Myocyte (in vitro differentiated cells): ENCODE measurements at places on chromosomes 2 and 18.

GRCh38 chr18:70659036-70659925, 370.4 kb downstream of the SOCS6 start:
- no peak for DNase-seq

- DNase-seq, result peak; percentile 68
Measured at GRCh38 chr18:9876867-9877654, 8.7 kb upstream of the TXNDC2 start.

- no peak for DNase-seq
Measured at GRCh38 chr18:50472941-50473340, 86.9 kb upstream of the MAPK4 start.

DNA sequence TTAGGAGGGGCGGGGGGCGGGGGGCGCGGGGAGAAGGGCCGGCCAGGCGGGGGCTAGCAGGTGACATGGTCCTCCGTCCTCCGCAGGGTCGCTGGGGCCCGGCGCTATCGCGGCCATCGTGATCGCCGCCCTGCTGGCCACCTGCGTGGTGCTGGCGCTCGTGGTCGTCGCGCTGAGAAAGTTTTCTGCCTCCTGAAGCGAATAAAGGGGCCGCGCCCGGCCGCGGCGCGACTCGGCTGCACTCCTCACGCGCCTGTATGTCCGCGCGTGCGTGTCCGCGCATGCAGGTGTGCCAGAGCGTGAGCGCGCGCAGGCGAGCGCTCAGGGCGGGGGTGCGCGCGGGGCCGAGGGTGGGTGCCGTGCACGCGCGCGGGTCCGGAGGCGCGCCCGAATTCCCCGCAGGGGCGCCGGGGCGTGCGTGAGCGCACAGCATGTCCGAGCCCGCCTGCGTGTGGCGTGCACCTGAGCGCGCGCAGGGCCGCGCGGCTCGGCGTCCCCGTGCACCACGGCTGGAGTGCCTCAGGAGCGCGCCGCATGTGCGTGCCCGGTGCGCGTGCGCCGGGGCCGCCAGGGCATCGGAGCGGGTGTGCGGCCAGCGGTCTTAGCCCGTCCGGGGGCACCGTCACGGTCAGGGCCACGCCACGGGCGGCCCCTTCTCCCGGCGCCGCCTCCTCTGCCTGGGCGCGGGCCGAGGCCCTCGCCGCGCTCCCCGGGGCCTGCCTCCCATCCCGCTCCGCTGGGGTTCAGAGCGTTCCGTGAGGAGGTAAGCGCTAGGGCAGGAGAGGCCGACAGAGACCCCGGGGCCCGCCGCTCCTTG, 6.3 kb downstream of the SNORC start:
- DNase-seq, result no peak

DNA sequence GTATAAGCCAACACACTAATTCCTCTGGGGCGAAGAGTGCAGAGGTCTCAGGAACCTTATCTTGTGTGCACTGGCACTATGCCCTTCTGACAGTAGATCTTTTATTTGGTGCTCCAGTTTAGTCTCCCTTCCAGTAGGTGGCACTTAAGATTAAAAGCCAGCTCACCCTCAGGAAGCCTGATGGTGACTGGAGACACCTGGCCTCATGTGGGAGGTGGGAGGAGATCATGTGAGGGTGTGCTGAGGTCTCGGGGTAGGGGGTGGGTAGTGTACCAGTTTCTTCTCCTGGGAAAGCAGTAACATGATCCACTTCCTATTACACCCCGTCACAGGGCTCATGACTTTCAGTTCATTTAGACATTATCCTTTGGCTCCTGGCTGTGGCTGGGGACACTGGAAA, 654.9 kb downstream of the ADCYAP1 start:
- no peak for DNase-seq

DNA sequence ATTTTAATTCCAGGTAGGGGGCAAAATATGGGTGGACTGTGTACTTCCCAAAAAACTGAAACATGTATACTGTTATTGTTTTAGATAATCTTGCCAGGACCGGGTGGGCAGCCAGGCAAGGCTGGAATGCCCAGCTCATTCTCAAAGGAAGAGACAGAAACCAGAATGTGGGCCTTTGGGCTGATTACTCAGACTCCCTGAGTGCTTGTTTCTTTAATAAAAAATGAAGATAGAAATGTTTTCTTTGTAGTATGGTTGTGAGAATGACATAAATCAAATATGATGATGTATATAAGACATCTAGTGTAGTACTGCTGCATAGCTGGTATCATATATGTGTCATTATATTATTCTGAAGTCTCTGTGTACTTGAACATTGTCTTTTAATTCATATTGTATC, 231.6 kb upstream of the NT5C1B start:
- no peak for DNase-seq

DNA sequence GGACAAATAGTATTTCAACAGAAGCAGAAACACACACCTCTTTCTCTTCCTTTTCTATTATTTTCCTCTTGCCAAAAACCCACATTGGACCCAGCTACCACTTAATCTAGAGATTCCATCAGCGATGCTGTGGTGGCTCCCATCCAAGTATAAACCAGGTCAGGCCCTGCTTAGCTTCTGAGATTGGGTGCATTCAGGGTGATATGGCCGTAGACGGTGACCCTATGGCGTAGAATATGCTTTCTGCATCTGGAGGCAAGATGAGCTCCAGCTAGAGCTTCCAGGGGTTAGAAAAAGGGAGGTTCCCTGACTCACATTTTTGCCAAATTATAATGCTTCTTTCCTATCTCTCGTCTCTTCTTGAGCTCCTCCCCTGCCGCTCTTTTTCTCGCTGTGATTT, 66.5 kb downstream of the TNP1 start:
- DNase-seq, result no peak

- DNase-seq, result no peak
Measured at GRCh38 chr18:57705011-57705410, 83.4 kb upstream of the NARS1 start.

- no peak for DNase-seq
Measured at GRCh38 chr2:241064008-241064801, 37.9 kb downstream of the MTERF4 start.

DNA sequence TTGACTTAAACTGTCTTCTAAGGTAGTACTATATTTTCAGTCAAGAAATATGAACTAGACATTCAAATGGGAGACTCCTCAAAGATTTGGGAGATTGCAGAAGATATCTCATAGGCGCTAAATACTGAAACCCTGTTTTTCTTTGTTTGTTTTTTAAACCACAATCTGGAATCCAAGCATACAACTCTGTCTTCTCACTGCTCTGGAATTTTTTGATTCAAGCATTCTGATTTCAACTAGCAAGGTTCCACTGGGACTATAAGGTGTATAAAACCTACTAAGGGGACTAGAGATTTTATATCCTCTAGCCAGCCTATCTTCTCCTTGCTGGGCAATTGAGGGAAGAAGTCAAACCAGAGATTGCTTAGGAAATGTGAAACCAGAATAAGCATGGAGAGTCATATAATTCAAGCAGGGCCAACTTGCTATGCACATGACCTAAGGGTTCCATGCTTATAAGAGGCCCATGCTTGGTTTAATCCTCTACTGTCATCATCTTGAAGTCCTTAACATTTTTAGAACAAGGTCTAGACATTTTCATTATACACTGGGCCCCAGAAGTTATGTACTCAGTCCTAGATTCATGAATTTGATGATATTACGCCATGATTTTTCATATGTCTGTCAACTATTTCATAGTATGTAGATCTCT, 405.5 kb downstream of the PARD3B start:
- DNase-seq, result peak; percentile 21

DNA sequence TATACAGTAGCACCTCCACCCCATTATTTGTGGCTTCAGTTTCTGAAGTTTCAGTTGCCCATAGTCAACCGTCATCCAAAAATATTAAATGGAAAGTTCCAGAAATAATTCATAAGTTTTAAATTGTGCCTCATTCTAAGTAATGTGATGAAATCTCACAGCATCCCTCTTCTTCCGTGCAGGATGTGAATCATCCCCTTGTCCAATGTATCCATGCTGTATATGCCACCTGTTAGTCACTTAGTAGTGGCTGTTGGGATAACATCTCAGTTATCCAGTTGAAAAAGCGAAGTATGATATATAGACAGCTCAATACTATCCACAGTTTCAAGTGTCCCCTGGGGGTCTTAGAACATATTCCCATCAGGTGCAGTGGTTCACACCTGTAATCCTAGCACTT, 119.1 kb upstream of the OTX1 start:
- no peak for DNase-seq

DNA sequence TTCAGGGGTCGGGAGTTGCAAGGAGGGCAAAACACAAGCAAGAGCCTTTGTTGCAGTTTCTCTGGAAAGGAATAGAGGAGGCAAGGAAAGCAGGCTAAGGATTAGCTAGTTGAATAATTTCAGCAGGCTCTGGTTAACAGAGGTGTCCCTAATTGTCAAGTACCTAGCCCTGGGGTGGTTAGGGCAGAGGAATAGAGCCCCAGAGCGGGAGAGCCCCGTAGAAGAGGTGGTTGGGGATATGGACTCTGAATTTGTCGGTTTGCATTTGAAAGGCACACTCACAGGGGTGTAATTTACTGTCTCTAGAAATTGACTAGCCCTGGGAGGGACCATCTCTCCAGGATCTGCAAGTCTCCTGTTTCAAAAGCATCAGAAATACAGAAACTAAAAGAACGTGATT, 1030.2 kb downstream of the TMEM182 start:
- DNase-seq, result no peak

DNA sequence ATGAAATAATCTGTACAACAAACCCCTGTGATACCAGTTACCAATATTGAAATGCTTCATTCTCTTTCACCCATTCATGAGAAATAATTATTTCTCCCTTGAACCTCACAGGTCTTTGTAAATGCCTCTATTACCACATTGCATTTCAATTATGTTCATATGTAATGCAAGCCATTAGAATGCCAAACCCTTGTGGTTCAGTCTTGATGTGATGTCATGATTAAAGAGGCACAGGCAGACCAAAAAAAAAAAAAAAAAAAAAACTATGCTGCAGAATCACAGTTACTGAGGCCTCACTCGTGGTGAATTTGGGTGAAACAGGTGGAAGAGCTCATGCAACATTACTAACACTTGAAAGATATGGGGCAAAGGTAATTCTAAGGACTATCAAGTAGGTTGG, 9.4 kb upstream of the EPG5 start:
- no peak for DNase-seq

GRCh38 chr2:23530909-23531276, 145.9 kb downstream of the KLHL29 start:
- DNase-seq, result peak; percentile 31

- DNase-seq, result no peak
Measured at GRCh38 chr2:239831861-239832489, 193.2 kb downstream of the NDUFA10 start.

DNA sequence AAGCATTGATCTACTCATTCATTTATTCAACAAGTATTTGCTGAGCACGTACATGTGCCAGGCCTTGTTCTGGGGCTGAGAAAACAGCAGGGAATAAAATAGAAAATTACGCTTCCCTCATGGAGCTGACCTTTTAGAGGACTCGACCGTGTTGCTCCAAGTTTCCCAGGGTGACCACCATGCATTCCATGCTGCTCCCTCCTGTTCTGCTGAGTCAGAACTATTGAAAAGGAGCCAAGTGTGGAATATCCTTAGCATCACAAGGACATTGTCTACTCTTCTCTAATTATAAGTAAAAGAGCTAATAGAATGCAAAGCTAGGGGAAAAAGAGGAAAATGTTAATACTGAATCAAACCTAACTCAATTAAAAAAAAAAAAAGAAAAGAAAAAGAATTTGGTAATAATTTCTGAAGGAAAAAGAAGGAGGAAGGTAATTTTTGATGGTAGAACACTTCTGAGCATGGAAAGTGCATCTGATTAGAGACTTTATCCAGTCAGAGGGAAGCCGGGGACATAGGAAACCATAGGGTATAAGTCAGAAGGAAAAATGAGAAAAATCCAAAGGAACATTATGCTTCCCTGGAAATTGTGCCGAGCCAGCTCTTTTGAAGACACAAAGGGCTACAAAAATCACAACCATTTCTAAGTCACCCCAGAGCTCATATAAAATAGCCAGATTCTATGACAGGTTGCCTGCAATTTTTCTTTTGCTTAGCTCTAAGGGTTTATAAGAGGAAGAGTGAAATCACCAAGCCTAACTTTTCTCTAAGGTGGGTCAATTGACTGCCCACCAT, 339.4 kb downstream of the RND3 start:
- peak; percentile 46 for DNase-seq

- no peak for DNase-seq
Measured at GRCh38 chr2:61363580-61363979, 107.3 kb downstream of the USP34 start.

DNA sequence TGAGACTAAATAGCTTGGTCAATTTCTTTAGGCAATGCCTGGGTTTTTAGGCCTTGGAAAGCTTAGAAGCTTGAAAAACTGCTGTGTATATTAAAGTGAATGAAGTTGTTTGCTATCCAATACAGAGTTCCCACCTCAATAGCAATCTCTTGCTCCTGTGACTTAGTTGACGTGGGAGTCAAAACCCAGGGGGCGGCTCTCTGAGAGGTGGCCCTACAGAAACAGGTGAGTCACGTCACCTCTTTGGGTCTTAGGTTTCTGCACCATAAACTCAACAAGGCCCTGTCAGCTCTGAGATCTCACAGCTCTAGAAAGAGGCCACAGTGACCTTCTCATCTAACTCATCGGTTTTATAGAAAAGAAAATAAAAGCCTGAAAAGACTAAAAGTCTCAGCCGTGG, 79.6 kb downstream of the ADD2 start:
- no peak for DNase-seq

- DNase-seq, result no peak
Measured at GRCh38 chr18:80004600-80005342, 16.4 kb upstream of the TXNL4A start.

DNA sequence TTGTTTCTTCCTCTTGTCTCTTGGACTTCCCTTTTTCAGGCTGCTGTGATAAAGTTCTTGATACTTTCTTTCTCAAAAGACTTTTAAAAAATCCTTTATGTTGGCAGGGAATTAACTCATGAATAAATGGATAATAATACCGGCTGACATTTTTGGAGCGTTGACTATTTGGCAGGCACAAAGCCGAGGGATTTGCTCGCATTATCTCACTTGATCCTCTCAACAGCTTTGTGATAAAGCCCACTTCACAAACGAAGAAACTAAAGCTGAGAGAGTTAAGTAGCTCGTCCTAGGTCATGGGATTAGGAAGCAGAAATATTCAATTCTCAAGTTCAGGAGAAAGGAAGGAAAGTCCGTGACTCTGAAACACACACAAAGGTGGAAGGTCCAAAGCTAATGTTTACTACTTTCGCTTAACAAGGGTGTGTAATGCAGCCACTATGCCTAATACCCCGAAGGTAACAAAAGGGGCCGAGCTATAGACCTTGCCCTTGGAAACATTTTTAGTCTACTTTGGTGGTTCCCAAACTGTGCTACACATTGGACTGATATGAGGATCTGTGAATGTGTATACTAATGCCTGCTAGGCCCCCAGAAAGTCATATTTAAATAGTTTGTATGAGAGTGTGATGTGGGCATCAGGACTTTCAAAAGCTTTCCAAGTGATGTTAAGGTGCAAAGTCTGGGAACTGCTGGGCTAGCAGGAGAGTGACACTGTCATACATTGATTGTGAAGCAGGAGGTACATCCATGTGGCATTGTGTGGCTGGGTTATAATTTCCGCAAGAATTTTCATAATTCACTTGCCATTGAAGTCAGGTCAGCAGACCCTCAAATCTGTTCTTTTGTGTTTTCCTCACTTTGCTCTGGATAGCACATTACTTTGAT, 508.4 kb downstream of the PLCL1 start:
- no peak for DNase-seq

- no peak for DNase-seq
Measured at GRCh38 chr18:43888598-43888997, 611.3 kb upstream of the SYT4 start.
